ENCODE measurements at places on chromosomes 2 and 18. TPM values are rescaled to one million over a fixed set of nuclear protein-coding genes. Genes with fewer than 3 reads are reported as not detected.

Gene FAM228A
- 0.14 TPM for total RNA-seq

GRCh38 chr2:64114063-64114911 lies 29.9 kb downstream of the PELI1 start:
- no peak for DNase-seq

GRCh38 chr2:33552758-33553461 lies 46.2 kb downstream of the FAM98A start:
- no peak for DNase-seq

GRCh38 chr18:13403786-13404549 lies 185.4 kb downstream of the LDLRAD4 start:
- no peak for DNase-seq

Gene GALNT1
- total RNA-seq = 293 TPM

DNA sequence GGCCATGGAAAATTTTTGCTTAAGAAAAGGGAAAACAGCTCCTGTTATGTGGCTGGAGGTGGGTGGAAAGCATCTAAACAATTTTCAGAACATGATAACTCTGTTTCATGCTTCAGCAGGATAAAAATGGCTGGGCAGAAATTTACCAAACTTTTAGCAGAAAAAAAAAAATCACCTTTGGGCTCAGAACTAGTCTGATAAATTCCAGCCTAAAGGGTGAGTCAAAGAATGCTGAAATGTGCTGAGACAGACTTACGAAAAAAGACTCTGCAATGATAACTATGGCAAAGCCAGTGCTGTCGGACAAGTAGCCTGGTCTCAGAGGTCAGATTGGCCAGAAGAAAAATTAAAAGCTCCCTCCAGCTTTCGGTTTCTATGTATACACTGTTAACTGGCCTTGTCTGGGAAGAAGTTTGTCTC lies 123.6 kb downstream of the LRATD1 start:
- no peak for DNase-seq

GRCh38 chr2:170087413-170087793 lies 90.5 kb upstream of the MYO3B start:
- DNase-seq = no peak

DNA sequence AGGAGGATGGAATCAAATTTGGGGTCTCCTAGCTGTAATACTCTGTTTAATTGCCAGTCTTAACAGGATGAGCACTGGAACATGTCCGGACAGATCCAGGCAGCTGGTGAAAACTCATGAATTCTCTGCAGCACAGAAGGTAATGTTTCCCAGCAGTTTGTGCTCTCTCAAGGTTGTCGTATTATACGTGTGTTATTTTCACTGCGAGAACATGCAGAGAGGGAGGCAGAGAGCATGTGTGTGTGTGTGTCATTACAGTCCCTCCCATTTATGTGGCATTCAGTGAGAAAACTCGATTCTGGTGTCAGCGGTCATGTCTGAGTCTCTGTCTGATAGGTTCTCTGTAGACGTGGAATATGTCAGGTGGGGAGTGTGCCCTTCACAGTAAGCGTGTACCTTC lies 150.2 kb upstream of the POU3F3 start:
- DNase-seq = no peak

GRCh38 chr2:228625481-228625880 lies 444.0 kb upstream of the SPHKAP start:
- DNase-seq = no peak

Gene MPV17
- 43.0 TPM for total RNA-seq

DNA sequence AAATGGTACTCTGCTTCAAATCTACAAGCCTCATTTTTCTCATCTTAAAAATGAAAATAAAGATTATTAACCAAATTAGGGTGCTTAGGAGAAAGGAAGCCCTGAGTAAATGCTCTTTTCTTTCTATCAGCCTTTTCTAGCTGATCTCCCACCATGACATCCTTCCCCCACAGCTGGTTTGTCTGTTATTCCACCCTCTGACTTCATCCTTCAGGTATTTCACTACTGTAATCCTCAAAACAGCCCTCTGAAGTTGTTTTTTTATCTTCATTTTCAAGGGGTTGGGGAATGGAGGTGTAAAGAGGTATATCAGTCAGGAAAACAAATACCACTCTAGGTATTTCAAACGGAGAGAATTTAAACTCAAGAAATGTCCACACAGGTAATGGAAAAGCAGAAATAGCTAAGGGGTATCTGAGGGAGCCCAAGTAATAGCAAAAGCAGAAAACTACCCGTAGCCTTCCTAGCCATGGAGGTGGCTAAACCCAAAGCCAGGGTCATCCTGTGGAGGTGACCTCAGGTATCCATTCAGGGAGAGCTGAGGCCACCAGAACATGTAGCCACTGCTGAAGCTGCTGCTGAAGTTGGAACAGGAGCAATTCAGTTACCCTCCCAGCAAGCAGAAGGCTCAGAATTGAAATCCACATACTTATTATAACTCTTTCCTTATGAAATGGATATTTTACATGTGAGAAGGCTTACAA lies 990.9 kb upstream of the ACVR2A start:
- DNase-seq = no peak

- DNase-seq = no peak
These were observed 161.1 kb upstream of the PKDCC start for GRCh38 chr2:41886757-41887156.

DNA sequence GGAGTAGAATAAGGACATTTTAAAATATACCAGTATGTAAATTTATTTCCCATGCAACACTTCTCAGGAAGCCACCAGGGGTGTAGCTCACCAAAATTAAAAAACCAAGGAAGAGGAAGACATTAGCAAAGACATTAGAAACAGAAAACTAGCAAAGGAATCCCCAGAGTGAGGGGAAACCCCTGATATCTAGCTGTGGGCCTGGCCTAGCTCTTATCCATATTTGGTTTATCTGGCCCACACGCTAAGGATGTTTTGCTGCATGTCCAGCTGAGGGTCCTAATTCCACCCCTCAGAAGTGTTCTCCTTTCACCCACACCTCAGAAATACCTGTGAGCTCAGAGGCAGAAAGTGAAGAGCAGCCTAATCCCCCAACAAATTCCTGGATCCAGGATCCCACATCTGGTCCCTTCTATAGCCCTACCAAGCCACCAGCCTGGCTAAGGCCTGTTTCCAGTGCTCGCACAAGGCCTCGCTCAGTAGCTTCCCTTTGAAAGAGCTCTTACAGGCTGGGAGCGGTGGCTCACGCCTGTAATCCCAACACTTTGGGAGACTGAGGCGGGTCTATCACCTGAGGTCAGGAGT lies 17.4 kb downstream of the OSBPL1A start:
- no peak for DNase-seq

Gene AGAP1
- 6.5 TPM for total RNA-seq

GRCh38 chr2:159164457-159164911 lies 122.0 kb downstream of the WDSUB1 start:
- DNase-seq = no peak

Gene MAPRE3
- 2.0 TPM for total RNA-seq

DNA sequence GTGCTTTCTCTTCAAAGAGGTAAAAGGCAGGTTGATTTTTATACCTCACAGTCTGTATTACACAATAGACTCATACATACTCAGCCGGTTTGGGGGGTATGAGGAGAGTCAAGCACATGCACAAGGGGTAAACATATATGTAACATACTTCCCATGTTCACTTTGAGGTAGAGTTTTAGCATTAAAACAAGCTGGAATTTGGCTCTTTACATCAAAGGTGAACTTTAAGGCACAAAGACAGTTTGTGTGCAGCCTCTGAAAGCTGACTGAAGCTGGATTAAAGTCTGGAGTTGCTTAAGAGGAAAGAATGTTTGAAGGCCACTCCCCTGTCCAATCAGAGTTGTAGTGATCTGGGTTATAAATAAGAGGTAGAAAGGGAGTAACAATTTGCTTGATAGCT lies 282.0 kb downstream of the DPP10 start:
- DNase-seq = no peak

- no peak for DNase-seq
These were observed 15.0 kb downstream of the NAB1 start for GRCh38 chr2:190663839-190664238.

DNA sequence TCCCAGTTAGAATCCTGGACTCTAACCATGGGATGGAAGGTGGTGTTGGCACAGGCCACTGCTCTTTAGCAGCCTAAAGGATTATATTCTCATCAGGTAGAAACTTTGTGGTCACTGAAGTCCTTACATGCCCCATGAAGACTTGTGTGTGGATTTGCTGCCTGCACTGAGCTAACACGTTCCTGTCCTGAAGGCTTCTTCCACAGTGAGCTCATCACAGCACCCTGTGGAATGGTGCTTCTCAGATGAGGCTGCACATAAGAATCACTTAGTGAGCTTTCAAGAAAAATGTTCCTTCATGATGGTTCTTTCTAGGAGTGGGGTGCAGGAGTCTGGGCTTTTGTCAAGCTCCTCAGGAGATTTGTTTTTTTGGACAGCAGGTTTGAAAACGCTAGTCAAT lies 26.8 kb downstream of the STAMBP start:
- DNase-seq = no peak

Gene BARD1
- total RNA-seq = 21.2 TPM

Gene ALKAL2
- total RNA-seq = not detected

GRCh38 chr2:106816974-106817373 lies 69.0 kb downstream of the ST6GAL2 start:
- DNase-seq = no peak

- DNase-seq = no peak
These were observed 102.7 kb downstream of the UBE2E3 start for GRCh38 chr2:181083140-181083539.

DNA sequence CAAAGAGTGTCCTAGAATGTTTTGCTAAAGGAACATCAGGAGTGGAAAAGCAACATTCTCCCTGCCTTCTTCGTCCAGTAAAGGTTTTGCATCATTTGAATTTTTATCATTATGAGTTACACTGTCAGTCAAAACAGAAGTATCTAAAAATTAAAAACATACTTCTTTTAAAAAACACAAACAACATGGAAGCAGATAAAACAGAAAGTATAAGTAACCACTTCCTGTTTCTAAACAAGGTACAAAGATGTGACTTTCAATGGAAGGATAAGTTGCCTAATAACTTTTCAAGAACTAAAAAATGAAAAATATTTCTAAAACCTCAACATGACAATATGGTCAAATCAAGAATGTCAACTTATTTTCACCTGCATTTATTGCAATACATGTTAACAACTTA lies 158.2 kb downstream of the STK39 start:
- DNase-seq = no peak
